Sigmoid colon (tissue), 7 donors: ENCODE measurements at places on chromosomes 12 and 14. TPM values are rescaled to one million over a fixed set of nuclear protein-coding genes. Genes with fewer than 3 reads are reported as not detected.

The CCDC197 gene
- not detected for total RNA-seq

DNA sequence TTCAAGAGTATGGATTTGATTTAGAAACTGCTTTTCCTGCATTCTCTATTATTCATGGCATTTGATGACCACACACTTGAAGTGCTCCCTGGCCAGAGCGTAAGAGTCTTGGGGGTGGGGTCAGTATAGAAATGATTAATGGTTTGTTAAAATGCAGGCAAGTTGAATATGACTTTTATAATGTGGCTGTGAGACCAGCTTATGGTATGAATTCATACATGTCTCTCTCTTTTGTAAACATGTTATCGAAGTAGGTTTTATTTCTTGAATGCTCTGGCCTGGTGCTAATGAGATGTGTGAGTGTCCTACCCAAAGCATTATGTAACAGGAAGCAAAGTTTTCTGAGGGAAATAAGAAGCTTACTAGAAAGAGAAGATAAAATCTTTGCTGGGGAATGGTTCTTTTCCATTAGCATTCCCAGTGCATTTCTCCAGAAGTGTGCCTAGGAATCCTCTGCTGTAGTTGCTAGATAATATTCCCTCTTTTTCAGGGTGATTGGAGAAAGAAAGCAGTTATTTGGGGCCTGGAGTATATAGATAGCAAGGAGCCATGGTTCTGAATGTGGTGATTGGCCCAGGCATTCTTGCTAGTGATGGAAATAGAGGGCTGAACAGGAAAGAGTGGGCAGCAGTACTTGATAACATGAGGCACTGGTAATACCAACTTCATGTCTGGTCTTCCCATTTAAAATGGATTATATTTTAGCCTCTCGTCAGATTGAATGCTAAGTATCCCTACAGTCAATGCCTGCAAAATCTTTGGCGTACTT lies 289.7 kb downstream of the RAD51B start:
- H3K4me1 ChIP-seq, result no peaks in the 10 kb centered on the region
- no peak for DNase-seq
- peak overlapping the region; percentile 79 for H3K27ac ChIP-seq
- H3K27me3 ChIP-seq, result no peaks in the 10 kb centered on the region
- no peaks in the 10 kb centered on the region for H3K36me3 ChIP-seq

The SINHCAF gene
- 55.0 TPM for total RNA-seq

The HOXC4 gene
- 1.2 TPM for total RNA-seq

The TAC3 gene
- total RNA-seq, result not detected

DNA sequence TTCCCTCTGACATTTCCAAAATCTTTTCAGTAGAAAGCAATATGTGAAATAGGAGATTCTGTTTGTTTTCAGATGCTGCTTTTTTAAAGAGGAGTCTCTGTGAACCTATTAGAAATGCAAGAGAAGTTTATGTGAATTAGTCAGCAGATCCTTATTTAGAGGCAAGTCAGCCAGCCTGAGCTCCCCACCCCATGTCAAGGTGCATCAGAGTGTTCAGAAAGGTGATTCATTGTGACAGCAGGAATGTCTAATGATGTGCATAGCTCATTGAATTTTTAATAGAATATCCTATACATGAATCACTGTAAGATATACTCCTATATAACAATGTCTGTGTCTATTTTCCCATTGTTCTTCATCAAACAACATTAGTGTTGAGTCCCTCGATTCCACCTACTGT lies 1222.4 kb upstream of the USP15 start:
- H3K4me3 ChIP-seq, result no peak overlapping the region
- H3K27me3 ChIP-seq, result no peaks in the 10 kb centered on the region
- no peak for DNase-seq
- no peaks in the 10 kb centered on the region for H3K36me3 ChIP-seq
- H3K27ac ChIP-seq, result no peak overlapping the region

GRCh38 chr12:124679533-124680371 lies 112.3 kb upstream of the NCOR2 start:
- peak overlapping the region; percentile 93 for H3K27ac ChIP-seq
- H3K27me3 ChIP-seq, result no peaks in the 10 kb centered on the region
- peak; percentile 77 for DNase-seq
- H3K4me3 ChIP-seq, result no peak overlapping the region
- no peaks in the 10 kb centered on the region for H3K36me3 ChIP-seq
- peaks cover 74% of the 10 kb centered on the region for H3K4me1 ChIP-seq

DNA sequence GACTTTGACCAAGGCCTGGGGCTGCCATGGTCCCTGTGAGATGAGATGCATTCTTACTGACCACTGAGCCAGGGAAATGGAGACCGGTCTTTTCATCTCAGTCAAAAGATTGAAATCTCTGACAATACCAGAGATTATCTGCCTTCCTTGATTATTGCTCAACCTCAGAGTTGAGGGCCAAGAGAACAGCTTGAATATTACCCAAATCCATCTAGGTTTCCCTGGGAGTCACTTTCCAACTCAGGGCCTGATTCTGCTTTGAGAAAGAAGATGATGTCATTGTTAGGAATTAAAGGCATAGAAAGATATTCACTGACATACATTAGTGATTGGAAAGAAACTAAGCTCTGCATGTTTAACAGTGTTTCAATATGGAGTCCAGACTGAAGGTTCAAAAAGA lies 515.9 kb upstream of the TBX3 start:
- H3K36me3 ChIP-seq, result no peaks in the 10 kb centered on the region
- no peak for DNase-seq
- H3K27me3 ChIP-seq, result no peaks in the 10 kb centered on the region
- no peak overlapping the region for H3K27ac ChIP-seq
- no peak overlapping the region for H3K4me3 ChIP-seq

GRCh38 chr12:42945927-42946326 lies 356.4 kb upstream of the PRICKLE1 start:
- H3K27ac ChIP-seq, result no peak overlapping the region
- no peak for DNase-seq
- no peaks in the 10 kb centered on the region for H3K27me3 ChIP-seq
- H3K36me3 ChIP-seq, result no peaks in the 10 kb centered on the region

DNA sequence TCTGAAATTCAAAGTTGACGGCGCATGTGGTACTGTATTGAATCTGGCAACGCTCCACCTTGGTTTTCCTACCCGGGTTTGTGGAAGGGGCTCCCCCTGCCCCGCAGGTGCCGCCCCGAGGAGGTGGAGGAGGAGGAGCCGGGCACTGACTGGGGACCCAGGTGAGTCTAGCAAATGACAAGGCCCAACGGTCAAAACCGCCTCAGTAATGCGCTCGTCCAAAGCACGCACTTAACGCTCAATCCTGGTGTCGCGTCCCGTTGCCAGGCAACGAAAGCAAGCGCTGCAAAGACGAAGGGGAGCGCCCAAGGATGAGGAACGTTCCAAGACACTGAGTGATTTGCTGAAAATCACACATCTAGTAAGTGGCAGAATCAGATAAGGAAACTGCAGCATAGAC lies 24.0 kb upstream of the CLEC4E start:
- no peak overlapping the region for H3K4me3 ChIP-seq
- H3K36me3 ChIP-seq, result no peaks in the 10 kb centered on the region
- no peaks in the 10 kb centered on the region for H3K4me1 ChIP-seq
- DNase-seq, result no peak
- H3K27ac ChIP-seq, result no peak overlapping the region

DNA sequence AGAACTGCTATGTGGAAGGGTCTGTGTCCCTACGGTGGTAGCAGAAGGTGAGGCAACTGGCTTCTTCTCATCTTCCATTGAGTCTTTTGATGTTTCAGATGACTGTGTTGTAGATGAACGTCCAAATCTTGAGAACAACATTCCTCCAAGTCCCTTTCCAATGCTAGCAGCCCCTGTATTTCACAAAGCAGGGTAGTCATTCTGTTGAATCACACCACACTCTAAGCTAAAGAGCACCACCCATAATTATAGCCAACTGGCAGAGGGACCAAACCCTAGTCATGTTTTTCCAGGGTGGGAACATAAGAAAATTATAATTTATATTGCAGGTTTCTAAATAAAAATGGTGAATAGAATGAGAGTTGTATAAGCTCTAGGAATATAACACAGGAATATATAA lies 98.7 kb downstream of the DDHD1 start:
- H3K4me1 ChIP-seq, result no peaks in the 10 kb centered on the region
- no peak overlapping the region for H3K4me3 ChIP-seq
- no peak for DNase-seq
- H3K27me3 ChIP-seq, result no peaks in the 10 kb centered on the region
- H3K27ac ChIP-seq, result peak overlapping the region; percentile 24

DNA sequence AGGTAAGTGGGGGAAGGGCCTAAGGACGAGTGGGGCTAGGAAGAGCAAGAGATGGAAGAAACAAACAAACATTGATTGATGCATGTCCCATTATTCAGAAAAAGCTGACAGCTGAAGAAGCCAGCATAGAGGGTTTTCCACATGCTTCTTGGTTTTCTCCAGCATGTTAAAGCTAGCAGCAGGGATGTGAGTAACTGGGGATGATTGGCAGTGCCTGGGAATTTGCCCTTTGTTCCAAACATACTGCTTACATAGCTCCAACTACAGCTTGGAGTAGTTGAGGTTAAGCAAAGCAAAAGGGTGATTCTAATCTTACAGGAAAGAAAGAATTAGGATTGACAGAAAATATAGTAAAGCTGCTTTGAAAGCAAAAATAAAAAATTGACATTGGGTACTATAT lies 68.0 kb upstream of the IFNG-AS1 start:
- H3K36me3 ChIP-seq, result no peaks in the 10 kb centered on the region
- no peaks in the 10 kb centered on the region for H3K27me3 ChIP-seq
- no peak overlapping the region for H3K27ac ChIP-seq
- DNase-seq, result no peak
- H3K4me1 ChIP-seq, result peaks cover 11% of the 10 kb centered on the region

GRCh38 chr12:47901063-47901717 lies 3.6 kb downstream of the VDR start:
- peaks cover 29% of the 10 kb centered on the region for H3K4me1 ChIP-seq

The IRAK3 gene
- 9.4 TPM for total RNA-seq

The ZFHX2 gene
- total RNA-seq, result 1.4 TPM

- DNase-seq, result no peak
- H3K4me3 ChIP-seq, result no peak overlapping the region
- no peaks in the 10 kb centered on the region for H3K4me1 ChIP-seq
- H3K27me3 ChIP-seq, result peaks cover 5% of the 10 kb centered on the region
- no peak overlapping the region for H3K27ac ChIP-seq
Measured at GRCh38 chr14:23408307-23408630, 196 bp upstream of the MYH6 start.

The TEX22 gene
- not detected for total RNA-seq

DNA sequence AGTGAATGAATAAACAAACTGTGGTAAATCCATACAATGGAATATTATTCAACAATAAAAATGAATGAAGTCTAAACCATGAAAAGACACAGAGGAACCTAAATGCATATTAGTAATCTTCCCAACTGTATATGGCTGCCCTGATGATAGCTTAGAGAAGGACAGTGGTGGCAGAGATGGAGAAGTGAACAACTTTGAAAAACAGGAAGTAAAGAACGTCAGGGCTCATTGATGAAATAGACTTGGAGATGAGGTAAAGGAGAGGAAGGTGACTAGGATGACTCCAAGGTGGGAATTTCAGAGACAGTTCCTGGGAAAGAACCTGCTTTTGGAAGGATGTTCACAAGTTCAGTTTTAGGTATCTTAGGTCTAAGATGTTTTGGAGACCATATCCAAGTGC lies 36.3 kb upstream of the NT5DC3 start:
- no peak for DNase-seq
- H3K36me3 ChIP-seq, result no peaks in the 10 kb centered on the region
- no peaks in the 10 kb centered on the region for H3K27me3 ChIP-seq

GRCh38 chr14:68487805-68488590 lies 304.9 kb downstream of the ZFP36L1 start:
- H3K36me3 ChIP-seq, result no peaks in the 10 kb centered on the region
- no peaks in the 10 kb centered on the region for H3K4me1 ChIP-seq
- no peak overlapping the region for H3K4me3 ChIP-seq
- H3K27ac ChIP-seq, result no peak overlapping the region
- DNase-seq, result no peak

DNA sequence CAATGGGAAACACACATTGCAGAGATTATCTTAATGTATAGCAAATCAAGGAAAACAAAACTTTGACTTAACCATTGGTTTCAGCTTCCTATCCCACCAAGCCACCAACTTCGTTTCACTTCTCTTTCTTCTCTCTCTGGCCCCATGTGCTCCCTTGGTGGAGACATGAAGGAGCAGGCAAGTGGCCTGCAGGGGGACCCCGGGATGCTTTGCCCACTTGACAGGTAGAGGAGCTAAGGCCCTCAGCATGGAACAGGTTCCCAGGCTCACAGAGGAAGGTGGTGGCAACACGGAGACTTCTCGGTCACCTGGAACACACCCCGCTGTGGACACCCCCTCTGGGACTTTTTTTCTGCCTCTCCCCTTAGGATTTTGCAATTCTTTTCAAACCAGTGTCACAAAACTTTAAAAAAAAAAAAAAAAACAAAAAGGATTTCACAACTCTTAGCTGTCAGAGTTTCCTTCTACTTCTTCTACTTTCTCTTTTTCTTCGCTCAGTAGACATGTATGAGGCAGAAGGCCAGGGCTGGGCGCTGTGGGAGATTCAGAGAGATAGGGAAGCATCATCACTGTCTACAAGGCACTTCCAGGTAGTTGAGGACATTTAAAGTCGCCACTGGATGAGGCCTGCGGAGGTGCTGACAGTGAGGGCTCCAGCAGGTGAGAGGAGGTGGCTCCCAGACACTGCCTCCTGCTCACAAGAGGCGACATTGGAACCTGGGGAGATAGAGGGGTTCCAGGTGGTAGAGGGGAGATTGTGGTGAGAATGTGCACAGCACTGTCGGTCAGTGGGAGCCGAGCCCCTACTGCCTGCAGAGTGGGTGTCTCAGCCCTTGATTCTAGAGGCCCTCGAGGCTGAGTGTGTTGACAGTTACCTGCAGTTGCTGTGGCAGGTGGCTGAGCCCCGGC lies 119.6 kb downstream of the GCH1 start:
- peaks cover 29% of the 10 kb centered on the region for H3K36me3 ChIP-seq
- H3K4me1 ChIP-seq, result no peaks in the 10 kb centered on the region
- no peak overlapping the region for H3K27ac ChIP-seq
- no peak overlapping the region for H3K4me3 ChIP-seq
- no peaks in the 10 kb centered on the region for H3K27me3 ChIP-seq

DNA sequence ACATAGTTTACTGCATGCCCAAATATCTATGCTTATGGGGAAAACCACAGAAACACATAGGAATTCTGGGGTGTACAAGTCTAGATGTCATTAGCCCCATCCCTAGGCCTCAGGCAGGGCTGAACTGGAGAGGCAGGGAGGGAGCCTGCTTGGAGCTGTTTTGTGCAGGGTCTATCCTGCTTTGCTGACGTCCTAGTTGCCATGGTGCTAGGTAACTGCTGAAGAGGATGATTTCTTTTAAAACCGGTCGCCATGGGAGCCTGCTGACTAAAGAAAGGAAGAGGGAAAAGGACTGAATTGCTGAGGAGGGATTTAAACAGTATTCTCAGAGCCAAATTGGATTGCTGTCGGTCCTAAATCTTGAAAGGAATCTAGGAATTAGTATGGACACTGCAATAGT lies 10.7 kb downstream of the GPR19 start:
- H3K4me3 ChIP-seq, result no peak overlapping the region
- no peaks in the 10 kb centered on the region for H3K36me3 ChIP-seq
- H3K27ac ChIP-seq, result no peak overlapping the region

The SERPINA3 gene
- total RNA-seq, result 233 TPM

The CLEC1B gene
- not detected for total RNA-seq

The EIF2S3B gene
- 0.36 TPM for total RNA-seq
